Activated CD8-positive, alpha-beta memory T cell treated with anti-CD3 and anti-CD28 coated beads for 1 hour (primary cell): ENCODE measurements at places on chromosomes 13 and 19.

DNA sequence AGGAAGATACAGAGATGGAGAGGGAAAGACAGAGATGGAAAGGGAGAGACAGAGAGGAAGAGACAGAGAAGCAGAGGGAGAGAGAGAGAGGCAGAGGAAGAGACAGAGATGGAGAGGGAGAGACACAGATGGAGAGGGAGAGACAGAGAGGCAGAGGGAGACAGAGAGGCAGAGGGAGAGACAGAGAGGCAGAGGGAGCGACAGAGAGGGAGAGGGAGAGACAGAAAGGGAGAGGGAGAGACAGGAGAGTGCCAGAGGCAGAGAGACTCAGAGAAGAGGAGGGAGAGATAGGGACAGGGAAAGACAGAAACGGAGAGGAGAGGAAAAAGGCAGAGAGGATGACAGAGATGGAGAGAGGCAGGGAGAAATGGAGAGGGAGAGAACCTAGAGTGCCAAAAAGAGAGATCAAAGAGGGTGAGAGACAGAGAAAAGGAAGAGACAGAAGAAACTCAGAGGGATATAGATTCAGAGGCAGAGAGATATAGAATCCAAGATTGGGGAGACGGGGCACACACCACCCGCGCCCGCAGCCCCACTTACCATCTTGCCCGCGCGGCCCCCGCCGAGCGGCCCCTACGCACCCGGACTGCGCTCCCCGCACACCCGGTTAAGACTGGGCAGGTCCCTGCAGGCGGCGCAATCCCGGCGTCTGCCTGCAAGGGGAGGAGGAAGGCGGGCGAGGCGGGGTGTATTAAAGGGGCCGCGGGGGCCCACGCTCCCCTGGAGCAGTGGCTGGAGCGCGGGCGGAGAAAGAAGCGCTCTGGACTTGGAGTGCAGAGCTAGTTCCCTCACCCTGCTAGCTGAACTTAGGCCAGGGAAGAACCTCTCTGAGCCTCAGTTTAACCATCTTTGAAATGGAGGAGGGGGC lies 10.7 kb downstream of the TM6SF2 start:
- no peak for DNase-seq

GRCh38 chr13:114063545-114064449 lies 68.6 kb downstream of the RASA3 start:
- no peak for DNase-seq

DNA sequence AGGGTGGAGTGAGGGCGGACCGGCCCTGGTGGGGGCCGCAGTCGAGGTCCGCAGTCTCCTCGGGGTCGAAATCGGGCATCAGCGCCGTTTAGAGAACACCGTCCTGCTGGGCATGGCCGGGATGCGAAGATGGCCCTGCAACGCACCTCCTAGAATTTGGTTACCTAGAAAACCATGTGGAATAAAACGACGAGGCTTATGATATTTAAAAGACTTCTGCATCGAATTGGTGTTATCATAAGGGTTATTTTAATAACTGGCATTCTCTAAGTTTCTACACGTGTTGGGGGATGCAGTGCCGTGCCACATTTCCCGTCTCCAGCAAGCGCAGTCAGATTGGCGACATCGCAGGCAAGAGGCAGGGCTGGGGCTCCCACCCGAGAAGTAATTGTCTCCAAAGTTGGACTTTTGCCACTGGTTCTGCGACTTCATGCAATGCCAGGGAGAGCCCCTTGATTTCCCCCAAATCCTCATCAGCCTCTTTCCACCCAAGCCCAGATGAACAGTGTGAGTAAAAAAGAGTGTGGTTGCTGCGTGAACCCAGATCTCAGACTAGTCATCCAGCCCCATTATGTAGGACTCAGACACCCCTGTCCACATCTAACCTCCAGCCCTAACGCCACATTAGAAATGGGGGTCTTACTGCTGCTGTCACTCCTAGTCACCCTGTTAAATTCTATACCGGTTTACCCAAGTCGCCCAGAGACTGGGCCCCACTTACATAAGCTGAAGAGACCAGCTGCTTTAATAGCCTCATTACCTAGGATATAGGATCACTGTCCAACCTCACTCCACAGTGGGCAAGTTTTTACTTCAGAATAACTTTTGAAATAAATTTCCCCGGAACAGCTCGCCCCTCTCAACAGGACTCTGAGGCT lies 571 bp upstream of the DHRS12 start:
- no peak for DNase-seq

DNA sequence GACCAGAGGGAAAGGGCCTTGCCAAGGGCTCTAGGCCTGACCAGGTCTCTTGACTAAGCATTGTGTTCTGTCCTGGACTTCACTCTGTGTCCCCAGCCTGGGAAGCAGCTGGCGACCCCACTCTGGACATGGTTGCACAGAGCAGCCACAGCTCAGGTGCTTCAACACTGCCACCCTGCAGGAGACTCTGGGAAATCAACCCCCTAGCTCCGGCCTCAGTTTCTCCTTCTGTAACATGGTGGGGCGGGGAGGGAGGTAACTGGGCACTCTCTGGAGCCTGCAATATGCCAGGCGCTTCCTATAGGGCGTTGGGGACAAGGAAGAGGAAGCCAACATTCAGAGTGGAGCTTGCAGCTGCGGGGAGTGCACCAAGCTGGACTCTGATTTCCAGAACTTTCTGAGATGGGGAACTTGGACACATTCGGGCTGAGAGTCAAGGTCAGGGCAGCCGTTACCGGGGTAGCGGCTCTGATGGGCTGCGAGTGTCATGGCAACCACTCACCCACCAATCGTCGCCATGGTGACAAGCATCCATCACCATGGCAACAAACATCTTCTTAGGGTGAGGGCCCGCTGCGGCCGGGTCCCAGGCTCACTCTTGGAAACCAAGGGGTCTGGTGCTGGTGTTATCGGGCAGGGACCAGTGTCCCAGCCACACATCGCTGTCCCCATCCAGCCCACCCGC lies 12.8 kb downstream of the F2RL3 start:
- DNase-seq = no peak

DNA sequence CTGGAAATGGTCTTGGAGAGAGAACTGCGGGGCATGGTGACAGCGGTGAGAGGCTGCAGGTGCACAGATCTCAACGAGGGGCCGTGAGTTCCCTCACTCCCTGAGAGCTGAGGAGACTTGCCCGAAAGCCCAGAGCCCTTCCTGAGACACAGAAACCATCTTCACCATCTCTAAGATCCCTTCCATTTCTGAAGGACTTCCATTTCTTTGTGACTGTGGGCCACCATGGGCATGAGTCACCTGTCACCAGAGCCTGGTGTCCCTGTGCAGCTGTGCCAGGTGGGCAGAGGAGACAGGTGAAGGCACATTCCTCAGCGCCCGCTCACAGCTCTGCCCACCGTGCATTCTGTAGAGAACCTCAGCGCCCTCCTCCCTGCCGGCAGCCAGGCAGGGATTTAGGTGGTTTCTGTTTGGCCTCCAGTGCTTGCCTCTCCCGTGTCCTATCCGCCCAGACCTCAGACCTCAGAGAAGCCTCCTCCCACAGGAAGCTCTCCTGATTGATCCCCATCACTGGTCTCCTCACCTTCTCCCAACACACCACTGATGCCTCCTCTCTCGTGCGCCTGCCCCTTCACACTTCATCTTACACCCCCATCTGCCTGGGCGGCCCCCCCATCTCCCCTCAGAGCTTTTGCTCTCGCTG lies 24.2 kb downstream of the SH3GL1 start:
- no peak for DNase-seq

DNA sequence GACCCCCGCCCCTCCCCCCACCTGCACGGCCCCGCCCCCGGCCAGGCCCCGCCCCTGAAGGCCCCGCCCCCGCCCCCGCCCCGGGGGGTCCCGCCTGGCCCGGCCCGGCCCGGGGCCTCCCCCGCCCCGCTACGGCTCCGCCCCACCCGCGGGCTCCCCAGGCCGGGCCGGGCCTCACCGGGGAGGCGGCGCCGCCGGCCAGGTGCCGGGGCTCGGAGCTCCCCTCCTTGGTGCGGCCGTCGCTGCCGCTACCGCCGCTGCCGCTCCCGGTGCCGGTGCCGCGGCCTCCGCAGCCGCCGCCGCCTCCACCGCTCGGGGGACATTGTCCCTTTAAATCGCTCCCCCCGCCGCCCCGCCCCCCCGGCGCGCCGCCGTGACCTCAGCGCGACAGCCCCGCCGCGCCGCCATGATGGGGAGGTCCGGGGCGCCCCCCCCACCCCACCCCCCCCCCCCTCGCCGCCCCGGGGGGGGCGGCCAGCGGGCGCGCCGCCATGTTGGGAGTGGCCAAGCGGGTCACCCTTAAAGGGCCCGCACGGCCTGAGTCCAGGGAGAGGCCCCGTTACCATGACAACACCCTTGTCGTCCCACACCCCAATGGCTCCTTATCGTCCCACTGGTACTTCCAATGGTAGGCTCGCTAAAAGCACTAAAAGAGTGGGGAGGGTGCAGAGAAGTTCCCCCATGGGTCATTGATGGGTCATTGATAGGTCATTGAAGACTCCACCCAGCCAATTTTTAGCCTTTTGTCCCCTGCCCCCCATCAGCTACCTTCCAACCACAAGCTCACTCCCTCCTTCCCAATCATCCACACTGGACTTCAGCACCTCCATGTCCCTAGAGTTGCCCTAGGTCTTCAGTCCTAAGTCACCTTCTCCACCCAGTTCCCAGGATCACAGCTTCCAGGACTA lies at the start of gene WIZ:
WIZ (minus strand) TSS at position 337 of the 908 bp plus-strand sequence. CDS start 1,649 bp downstream, outside the sequence.
- DNase-seq = peak; percentile 49

DNA sequence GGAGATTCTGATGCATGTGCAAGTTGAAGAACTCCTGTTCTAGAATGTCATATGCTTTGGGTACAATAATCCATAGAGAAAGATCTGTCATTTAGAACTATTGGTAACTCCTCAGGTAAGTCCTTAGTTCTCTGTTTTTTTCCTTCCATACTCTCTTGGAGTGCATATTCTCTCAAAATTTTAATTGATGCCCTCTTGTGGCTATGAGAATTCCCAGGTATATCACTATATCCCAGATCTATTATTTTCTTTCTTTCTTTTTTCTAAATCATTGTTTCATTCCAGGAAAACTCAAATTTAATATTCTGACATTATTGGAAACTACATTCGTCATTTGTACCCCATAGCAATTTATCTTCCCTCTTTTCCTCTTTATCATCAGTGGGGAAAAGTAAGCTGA lies 485.4 kb downstream of the KLF5 start:
- no peak for DNase-seq

- peak; percentile 31 for DNase-seq
Measured at GRCh38 chr19:17292301-17293074, 10.7 kb downstream of the ABHD8 start.

DNA sequence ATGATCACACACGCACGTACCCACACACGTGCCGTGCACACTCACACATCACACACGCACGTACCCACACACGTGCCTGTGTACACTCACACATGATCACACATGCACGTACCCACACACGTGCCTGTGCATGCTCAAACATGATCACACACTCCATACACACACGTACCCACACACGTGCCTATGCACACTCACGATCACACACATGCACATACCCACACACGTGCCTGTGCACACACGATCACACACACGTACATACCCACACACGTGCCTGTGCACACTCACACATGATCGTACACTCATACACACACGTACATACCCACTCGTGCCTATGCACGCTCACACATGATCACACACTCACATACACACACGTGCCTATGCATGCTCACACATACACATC lies 86.8 kb downstream of the RAB20 start:
- DNase-seq = no peak
